ENCODE measurements at places on chromosomes 12 and 14.

DNA sequence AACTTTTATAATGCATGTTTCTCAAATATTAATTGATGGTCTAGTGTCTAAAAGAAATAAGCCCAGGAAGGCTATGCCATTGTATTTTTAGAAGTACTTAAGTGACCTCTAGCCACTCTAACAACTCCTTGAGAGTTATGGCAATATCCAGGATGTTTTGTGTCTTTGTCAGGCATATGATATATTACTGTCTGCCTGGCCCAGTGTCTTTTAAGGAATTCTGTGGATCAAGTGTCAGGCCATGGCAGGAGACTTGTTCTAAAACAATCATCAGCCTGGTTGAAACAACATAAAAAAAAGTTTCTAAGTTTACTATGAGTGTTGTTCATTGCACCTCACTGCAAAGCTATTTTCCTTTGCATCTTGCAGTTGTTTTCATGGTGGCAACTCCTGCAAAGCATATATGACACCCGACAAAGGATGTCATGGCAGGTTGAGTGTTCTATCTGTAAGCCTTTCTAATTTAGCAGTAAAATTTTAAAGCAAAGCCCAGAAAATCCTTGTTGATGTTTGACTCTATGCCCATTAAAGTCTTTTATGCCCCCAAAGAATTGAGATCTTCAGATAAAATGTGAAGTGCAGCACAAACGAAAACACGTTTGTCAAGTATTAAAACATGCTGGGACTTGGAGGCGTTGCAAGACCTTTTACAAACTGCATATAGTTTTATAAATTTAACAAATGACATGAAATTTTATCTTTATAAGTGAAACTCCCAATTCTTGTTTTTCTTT, 89.5 kb upstream of the SLC38A2 start:
- DNase-seq, result no peak

DNA sequence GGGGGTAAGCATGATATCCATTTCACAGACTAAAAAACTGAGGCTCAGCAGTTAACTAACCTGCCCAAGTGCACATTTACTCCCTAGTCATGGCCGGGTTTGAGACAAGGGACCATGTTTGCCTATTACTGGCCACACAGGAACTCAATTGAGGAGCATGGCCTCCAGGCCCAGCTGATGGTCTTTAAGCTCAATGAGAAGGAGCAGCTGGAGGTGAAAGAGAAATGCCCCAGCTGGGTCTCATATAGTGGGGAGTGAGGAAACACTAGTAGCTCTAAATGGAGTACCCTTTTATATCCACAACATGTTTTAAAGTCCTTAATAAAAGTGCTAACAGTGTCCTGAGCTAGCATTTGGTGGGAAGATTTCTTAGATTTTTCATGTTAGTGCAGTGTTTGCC, 1.6 kb downstream of the TDP1 start:
- no peak for DNase-seq

DNA sequence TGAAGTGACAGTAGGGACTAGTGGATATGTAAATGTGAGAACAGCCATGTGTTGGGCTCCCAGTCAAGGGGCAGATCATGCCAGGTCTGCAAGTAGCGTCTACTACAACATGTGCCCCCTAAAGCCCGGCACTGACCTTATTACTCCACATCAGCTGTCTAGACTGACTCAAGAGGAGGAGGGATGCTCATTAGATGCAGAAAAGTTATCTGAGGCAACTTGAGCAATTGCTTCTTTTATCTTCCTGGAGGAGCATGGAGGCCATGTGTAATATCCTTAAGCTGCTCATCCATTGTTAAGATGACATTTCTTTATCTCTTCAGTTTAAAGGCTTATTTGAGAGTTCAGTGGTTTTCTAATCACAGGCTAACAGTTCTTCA, 404.7 kb upstream of the FLRT2 start:
- DNase-seq, result no peak

DNA sequence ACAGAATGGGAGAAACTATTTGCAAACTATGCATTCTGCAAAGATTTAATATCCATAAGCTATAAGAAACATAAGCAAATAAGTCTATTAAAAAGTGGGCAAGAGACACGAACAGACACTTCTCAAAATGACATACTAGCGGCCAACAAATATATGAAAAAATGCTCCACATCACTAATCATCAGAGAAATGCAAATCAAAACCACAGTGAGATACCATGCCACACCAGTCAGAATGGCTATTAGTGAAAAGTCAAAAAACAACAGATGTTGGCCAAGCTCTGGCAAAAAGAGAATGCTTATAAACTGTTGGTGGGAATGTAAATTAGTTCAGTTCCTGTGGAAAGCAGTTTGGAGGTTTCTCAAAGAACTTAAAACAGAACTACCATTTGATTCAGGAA, 121.3 kb downstream of the KCNMB4 start:
- peak; percentile 40 for DNase-seq

DNA sequence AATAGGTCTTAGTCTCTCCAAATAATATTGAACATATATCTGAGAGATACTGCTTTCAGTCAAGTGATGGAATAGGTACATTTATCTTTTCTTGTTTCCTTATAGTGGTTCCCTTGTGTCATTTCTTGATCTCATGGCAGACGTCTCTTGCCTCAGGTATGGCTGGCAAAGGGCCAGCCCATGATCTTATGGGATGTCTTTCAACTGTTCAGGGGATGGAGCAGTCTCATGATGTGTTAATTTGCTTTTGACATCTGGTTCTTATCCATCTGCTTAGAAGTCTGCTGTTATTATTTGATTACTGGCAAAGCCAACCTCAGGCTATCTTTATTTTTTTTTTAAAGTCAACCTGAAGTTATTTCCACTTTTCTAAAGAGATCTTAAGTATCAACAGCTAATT, 262.9 kb downstream of the TMEM117 start:
- DNase-seq, result no peak

GRCh38 chr12:76025601-76026575, 5.7 kb downstream of the PHLDA1 start:
- DNase-seq, result no peak

DNA sequence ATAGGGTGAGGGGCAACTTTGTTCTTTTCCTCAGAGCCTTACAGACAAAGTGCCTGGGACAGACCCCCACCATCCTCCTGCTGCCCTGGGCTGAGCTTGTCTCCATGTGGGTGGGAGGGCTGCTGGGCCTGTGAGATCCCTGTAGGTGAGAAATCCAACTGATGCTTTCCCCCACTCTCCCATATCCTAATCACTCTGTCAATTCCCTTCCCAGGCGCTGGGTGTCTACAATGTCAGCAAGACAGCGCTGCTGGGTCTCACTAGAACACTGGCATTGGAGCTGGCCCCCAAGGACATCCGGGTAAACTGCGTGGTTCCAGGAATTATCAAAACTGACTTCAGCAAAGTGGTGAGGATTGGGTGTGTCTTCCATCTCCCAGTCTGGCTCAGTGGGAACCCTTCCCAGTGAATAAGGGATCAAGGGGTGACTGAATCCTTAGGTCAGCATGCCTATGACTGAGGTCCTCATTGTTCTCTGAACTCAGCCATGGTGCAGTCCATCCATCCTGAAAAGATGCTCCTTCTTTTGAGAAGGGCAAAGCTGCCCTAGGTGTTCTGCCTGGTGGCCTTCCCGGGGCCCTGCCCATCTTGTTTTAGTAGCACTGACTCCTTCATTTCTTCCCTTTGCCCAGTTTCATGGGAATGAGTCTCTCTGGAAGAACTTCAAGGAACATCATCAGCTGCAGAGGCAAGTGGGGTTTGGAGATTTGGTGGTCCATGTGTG, 8.2 kb downstream of the DHRS2 start:
- DNase-seq, result no peak

DNA sequence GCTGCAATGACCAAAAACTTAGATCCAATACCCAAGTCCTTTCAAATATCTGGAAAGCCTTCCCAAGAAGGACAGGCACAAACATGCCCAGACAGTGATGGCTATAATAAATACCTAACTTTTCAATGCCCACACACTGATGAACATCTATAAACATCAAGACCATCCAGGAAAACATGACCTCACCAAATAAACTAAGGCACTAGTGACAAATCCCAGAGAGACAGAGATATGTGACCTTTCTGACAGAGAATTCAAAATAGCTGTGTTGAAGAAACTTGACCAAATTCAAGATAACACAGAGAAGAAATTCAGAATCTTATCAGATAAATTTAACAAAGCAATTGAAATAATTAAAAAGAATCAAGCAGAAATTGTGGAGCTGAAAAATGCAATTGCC, 38.7 kb upstream of the INSM2 start:
- no peak for DNase-seq

- DNase-seq, result no peak
Observed at GRCh38 chr14:104973135-104973384, 5.1 kb downstream of the AHNAK2 start.

GRCh38 chr14:88424573-88424972, 39.1 kb downstream of the SPATA7 start:
- DNase-seq, result no peak

DNA sequence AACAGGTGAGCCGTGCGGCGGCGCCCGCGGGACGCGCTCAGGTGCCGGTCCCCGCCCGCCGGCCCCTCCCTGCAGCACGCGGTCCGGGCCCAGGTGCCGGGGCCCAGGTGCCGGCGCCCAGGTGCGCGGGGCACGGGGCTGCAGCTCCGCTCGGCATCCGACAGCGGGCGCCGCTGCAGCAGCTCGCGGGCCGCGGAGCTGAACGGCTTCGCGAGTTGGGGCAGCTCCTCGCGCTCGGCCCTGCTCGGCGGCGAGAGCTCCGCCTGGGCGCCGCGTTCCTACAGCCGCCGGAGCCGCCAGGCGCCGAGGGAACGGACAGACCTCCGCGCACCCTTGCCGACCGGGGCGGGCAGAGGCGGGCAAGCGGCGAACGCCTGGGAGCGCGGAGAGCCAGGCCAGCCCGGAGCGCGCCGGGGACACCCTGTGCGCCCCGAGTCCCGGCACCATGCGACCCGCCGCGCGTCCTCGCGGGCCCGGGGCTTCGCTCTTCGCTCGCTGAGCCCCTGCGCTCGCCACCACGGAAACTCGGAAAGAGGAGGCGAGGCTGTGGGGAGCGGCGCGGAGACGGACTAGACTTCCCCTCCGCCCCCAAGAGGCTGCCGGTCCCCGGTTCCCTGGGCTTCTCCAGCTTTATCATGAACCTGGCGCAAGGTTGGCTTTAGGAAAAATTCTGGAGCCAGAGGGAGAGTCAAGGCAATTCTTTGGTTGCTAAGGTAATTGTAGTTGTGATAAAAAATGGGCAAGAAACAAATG, at the start of gene RGS6:
TSS of gene RGS6 (plus strand) at position 201 of the 753 bp plus-strand sequence.
- DNase-seq, result peak; percentile 73

- no peak for DNase-seq
Observed at GRCh38 chr12:63888908-63889635, 44.6 kb downstream of the SRGAP1 start.

DNA sequence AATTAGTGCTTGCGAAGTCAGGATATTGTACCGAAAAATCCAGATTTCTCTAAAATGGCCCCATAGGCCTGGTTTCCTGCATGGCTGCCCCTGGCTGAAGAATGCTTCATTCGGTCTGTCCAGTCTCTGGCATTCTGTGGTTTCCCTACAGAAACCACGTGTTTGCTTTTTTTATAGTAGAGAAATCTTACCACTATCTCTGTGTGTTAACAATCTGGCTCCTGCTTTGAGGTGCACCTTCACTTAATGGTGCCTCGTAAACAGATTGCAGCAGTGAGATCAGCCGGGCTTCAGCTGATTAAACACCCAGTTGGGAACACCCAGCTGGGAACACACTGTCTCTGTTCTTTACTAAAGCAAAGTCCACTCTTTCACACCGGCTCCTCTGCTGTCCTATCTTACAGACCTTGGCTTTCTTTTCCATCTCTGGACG, 6.7 kb upstream of the DNAAF2 start:
- no peak for DNase-seq

- peak; percentile 84 for DNase-seq
Observed at GRCh38 chr14:22887260-22887989, 4.4 kb downstream of the REM2 start.

- no peak for DNase-seq
Observed at GRCh38 chr14:90717916-90718315, 98.3 kb downstream of the TTC7B start.

DNA sequence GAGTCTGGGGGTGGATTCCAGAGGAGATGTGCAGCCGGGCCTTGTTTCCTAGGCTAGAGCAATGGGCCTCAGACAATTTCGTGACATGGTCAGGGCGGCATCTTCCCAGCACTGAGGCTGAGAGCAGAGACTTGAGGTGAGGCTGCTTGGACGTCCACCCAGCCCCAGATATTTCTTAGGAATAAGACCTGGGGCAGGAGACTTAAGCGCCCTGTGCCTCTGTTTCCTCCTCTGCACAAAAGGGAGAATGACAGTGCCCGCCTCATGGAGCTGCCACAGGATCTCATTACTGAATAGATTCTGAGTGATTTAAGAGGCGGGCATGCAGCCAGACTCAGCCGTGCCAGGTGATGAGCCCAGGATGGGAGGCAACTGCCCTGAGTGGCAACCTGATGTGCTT, 297.9 kb upstream of the SFSWAP start:
- no peak for DNase-seq

- peak; percentile 72 for DNase-seq
Observed at GRCh38 chr12:6201213-6201608, 1.0 kb downstream of the CD9 start.

GRCh38 chr14:63438065-63438757, 105.0 kb downstream of the PPP2R5E start:
- peak; percentile 66 for DNase-seq

DNA sequence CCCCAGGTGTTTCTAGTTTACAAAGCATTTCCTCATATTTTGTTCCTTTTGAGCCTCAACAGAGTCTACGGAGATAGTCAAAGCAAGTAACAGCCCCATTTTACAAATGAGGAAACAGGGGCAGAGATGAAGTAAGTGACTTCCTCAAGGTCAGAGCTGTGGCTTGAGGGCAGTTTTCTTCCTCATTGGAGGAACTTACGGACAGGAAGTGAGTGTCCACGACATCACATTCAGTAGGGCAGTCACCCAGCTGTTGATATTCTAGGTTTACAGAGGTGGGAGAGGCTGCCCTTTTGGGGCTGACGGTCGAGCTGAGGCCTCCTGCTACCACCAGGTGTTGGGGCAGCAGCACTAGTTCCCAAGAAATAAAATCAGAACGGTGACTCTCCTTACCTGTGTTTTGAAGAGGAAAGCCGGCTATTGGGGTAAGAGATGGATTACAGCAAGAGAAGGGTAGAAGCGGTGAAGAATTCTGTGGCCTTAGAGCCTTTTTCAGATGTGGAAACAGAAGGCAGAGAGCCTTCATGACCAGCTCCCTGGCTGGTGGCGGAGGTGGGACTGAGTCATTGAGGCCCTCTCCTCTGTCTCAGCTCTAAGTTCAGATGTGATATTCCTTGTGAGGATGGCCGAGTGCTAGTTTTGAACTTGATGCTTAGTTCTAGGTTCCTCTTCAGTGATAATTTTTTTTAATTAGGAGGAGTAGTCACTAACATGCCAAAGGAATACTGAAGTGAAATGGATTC, 41.7 kb downstream of the SUSD6 start:
- DNase-seq, result no peak

DNA sequence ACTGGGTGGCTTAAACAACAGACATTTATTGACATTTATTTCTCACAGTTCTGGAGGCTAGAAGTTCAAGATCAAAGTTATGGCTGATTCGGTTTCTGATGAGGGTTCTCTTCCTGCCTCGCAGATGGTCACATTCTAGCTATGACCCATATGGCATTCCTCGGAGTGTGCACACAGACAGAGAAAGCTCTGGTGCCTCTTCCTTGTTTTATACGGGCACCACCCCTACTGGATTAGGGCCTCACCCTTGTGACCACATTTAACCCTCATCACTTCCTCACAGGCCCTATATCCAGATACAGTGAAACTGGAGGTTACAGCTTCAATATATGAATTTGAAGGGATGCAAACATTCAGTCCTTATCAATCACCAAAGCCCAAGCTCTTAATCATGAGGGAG, 77.0 kb upstream of the OVCH1 start:
- DNase-seq, result no peak
